CD8-positive, alpha-beta memory T cell (primary cell): ENCODE measurements at places on chromosomes 6 and 20.

DNA sequence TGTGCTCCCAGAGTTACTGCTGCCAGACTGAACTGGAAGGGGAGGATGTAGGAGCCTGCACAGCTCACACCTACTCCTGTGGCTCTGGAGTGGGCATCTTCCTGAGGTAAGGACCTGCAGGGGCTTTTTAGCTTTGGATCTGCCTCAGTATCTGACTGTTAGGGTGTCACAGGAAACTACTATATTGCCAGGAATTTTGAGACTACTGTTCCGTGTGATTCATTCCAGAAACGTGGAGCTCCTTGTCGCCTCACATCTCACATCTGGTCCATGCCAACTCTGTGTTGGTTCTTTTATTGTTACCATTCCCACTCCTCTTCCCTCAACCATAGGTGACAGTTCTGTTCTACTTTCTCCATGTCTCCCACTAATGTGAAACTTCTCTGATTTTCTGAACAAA is 34.1 kb downstream of the PRPH2 start:
- DNase-seq: no peak

- DNase-seq: no peak
Measured at GRCh38 chr6:132231121-132231884, 170.0 kb downstream of the MOXD1 start.

DNA sequence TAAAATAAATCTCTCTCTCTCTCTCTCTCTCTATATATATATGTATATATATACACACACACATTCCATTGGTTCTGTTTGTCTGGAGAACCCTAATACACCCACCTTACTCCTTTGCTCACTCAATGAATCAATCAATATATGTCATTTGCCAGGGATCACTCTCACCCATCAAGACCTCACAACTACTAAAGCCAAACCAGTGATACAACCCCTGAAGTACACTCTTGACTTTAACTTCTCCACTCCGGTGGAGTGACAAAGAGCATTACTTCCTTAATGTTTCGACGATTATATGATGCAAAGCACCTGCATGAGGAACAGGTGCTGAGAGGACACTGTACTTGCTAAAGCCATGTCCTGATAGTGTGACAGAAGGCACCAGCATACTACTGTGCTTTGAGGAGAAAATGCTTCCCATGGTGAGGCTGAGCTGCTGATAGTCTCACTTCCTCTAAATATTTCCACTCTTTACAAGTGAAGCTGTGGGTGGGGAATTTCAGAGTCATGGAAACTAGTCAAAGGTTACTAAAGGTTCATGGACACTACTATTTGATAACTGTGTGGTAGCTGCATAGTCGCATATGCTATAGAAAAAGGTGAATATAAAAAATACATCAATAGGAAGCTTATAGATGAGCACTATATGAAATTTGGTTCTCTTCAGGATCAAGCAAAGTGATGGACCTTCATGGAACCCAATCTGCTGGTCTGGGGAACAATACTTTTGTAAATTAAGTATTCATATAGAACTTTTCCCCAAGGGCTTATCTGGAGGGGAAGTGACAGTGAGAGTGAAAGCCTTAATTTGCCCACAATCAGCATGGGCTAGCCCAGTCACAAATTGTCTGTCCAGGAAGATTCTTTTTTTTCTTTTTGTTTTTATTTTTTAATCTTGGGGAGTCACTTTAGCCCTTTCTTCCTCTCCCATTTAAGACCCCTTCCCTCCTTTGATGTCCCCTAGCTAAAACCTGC is 141.9 kb upstream of the NEDD9 start:
- DNase-seq: no peak

GRCh38 chr20:52454660-52455059 is 263.1 kb upstream of the ZFP64 start:
- DNase-seq: no peak

DNA sequence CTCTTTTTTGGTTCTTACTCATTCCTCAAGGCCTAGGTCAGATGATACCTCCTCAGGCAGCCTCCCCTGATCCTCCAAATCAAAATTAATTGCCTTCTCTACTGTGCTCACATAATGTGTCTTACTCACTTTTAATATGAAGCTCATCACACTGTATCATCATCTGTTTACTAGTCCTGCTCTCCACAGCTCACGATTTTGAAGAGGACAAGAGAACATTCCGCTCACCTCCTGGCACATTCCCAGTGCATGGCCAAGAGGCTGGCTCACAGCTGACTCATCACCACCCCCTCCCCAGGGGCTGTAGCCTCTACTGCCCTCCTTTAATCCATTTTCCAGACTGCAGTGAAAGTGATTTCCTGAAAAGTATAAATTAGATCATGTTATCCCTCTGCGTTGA is 133.1 kb downstream of the ALDH8A1 start:
- no peak for DNase-seq

DNA sequence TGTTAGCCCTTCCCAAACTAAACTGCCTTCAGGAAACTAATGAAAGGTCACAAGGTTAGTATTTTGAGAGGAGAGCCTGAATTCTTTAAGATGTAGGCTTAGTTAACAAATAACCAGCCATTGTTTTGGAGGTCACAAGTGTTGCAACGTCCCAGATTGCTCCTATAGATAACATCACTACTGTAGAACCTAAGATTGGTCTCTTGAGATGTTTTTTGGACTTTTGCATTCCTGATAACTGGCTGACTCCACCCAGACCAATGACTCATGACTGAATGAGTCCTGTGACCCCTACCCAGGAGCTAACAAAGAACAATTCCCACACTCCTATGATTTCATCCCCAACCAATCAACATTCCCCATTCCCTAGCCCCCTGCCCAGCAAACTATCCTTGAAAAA is 178.8 kb downstream of the SCP2D1 start:
- no peak for DNase-seq

- no peak for DNase-seq
Measured at GRCh38 chr20:3630429-3630828, 32.8 kb downstream of the GFRA4 start.

- DNase-seq: no peak
Measured at GRCh38 chr20:5675103-5676091, 74.8 kb upstream of the SHLD1 start.

- DNase-seq: no peak
Measured at GRCh38 chr6:31397901-31398525, 5.4 kb upstream of the MICA start.

DNA sequence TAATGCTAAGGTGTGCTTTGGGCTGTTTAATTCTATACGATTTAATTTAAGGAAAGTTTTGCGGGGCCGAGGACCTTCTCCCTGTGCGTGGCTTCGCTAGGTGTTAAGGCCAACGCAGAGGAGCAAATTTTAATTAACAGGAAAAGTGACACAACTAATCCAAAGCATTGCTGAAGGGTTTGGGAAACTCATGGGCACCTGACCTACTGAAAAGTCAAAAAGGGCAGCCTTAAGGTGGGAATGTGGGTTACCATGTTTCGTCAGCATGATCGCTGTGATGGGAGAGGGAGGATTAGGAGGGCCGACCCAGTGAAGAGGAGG is 415 bp upstream of the CUL9 start:
- DNase-seq: no peak

DNA sequence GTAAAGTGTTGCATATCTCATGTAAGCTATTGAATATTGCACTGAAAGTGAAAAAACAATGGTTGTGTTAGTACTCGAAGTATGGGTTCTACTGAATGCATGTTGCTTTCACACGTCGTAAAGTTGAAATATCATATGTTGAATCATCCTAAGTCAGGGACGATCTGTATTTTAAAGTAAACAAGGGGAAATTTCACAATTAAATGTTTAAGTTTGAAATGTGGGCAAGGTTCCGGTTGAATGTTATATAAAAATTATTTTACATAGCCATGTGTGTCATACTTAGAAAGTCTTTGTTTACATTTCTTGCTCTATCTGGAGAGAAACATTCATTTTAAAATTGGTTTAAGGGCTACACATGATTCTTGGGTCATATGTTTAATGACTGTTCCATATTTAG is 76.8 kb downstream of the AKAP7 start:
- DNase-seq: no peak

DNA sequence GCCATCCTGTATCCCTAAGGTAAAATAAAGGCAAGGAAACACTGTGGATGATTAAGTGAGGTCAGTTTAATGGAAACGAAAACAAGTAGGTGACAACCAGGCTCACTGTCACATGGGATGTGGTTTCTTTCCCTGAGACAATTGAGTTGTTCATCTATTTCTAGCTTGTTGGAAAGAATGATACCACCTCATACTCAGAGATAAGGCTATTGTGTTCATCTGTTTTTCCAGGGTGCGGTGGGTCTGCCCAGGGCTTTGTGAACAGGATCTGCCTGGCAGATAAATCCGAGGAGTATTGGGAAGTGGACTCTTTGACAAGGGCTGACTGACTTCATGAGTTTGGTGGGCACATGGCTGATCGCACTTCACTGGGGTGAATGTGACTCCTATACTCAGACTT is 80.8 kb upstream of the TIAM2 start:
- no peak for DNase-seq

DNA sequence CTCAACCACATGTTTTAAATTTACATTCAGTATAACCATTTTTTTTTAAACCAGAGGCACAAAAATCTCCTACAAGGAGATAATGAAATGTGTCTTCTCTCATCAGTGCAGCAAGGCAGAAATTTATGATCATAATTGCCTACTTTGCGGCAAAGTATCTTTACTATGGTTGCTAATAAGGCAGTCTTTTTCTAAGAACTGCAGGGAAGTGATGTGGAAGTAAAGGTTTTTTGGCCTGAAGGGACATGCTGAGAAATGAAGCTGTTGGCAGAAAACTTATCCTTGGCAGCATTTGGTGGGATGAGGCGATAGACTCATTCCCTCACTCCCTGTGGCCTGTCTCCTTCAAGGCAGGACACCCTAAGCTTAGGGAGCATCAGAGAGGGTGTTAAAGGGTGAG is 48.7 kb downstream of the SCGN start:
- no peak for DNase-seq

DNA sequence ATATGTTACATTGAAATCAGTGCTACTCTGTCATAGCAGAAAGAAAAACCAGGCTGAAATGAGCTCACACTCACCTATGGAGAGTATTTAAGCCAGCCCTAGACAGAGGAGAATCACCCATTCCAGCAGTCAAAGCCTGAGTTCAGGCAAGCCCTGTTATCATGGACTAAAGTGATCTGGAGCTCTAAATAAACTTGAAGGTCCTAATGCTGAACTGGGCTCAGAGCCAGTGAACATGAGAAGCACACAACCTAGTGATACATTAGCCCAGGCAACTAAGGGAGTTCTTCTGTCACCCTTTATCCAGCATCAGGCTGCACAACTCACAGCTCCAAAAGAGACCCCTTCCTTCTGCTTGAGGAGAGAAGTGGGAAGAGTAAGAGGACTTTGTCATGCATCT is 425.0 kb downstream of the COL12A1 start:
- DNase-seq: no peak

DNA sequence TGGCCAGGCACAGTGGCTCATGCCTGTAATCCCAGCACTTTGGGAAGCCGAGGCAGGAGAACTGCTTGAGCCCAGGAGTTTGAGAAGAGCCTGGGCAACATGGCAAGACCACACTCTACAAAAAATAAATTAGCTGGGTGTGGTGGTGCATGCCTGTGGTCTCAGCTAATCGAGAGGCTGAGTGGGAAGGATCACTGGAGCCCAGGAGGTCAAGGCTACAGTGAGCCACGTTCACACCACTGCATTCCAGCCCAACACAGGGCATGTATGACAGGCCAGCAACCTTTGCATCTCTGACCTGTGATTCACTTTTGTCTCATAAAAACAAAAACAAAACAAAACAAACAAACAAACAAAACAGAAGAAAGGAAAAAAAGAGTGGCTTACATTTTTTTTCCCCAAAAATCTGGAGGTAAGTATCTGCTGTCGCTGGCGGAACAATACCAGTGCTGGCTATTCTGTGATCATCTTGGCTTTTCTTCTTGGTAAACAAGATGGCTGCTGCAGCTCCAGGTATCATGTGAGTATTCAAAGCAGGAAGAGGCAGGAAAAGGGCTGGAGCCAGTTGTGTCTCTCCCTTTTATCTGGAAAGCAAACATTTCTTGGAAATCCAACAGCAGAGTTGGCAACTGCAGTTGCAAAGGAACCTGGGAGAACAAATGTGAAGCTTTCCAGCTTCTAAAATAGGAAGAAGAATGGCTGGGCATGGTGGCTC is 40.4 kb upstream of the ZMYND8 start:
- DNase-seq: no peak
